ENCODE measurements at places on chromosomes 6 and 20. TPM values are rescaled to one million over a fixed set of nuclear protein-coding genes. Genes with fewer than 3 reads are reported as not detected.

The KIAA1755 gene
- polyA plus RNA-seq = 8.1 TPM

The ZBTB12 gene
- 9.5 TPM for polyA plus RNA-seq

The POLR1C gene
- polyA plus RNA-seq = 14.3 TPM

The PPIL1 gene
- 35.0 TPM for polyA plus RNA-seq

The CEP85L gene
- polyA plus RNA-seq = 23.7 TPM

The TRIM15 gene
- not detected for polyA plus RNA-seq

The LTB gene
- polyA plus RNA-seq = 1.1 TPM

The RIMS4 gene
- 7.6 TPM for polyA plus RNA-seq

The OR2H1 gene
- polyA plus RNA-seq = not detected

The OR2B6 gene
- polyA plus RNA-seq = not detected

The CLPSL2 gene
- polyA plus RNA-seq = not detected

The SPTLC3 gene
- 2.0 TPM for polyA plus RNA-seq

The NECAB3 gene
- 29.9 TPM for polyA plus RNA-seq

The BTNL2 gene
- polyA plus RNA-seq = 0.18 TPM

The CST1 gene
- not detected for polyA plus RNA-seq

The PREX1 gene
- polyA plus RNA-seq = 18.2 TPM

The FLRT3 gene
- 11.1 TPM for polyA plus RNA-seq

The VSTM2L gene
- 3.5 TPM for polyA plus RNA-seq

The NELFE gene
- 63.3 TPM for polyA plus RNA-seq

The SLC17A3 gene
- polyA plus RNA-seq = not detected

The COX4I2 gene
- polyA plus RNA-seq = 7.0 TPM

The HTR1B gene
- polyA plus RNA-seq = 0.11 TPM

The ABHD16B gene
- not detected for polyA plus RNA-seq

The SLC18B1 gene
- polyA plus RNA-seq = 7.7 TPM

The PRL gene
- 0.76 TPM for polyA plus RNA-seq

The SMIM28 gene
- not detected for polyA plus RNA-seq

The RIMS1 gene
- polyA plus RNA-seq = 0.75 TPM

The HEY2 gene
- 11.0 TPM for polyA plus RNA-seq

The COL12A1 gene
- polyA plus RNA-seq = 311 TPM

The ELOVL2 gene
- 1.9 TPM for polyA plus RNA-seq

The NFATC2 gene
- polyA plus RNA-seq = 4.0 TPM

The HLA-DOA gene
- 0.56 TPM for polyA plus RNA-seq

The BPIFB3 gene
- polyA plus RNA-seq = not detected

The SLC22A2 gene
- not detected for polyA plus RNA-seq

The CLPSL1 gene
- not detected for polyA plus RNA-seq

The KIF13A gene
- 34.1 TPM for polyA plus RNA-seq

The ETV7 gene
- not detected for polyA plus RNA-seq

The ZNF76 gene
- 26.9 TPM for polyA plus RNA-seq

The LPA gene
- not detected for polyA plus RNA-seq

The HLA-DOB gene
- polyA plus RNA-seq = 0.30 TPM

The TINAG gene
- not detected for polyA plus RNA-seq

The BEND3 gene
- 3.1 TPM for polyA plus RNA-seq

The RNF5 gene
- 50.9 TPM for polyA plus RNA-seq

The NNAT gene
- 623 TPM for polyA plus RNA-seq
